ENCODE measurements at places on chromosomes 1 and 21.
A peak's percentile ranks its signal among the peaks of the same experiment; 100 is the strongest.

DNA sequence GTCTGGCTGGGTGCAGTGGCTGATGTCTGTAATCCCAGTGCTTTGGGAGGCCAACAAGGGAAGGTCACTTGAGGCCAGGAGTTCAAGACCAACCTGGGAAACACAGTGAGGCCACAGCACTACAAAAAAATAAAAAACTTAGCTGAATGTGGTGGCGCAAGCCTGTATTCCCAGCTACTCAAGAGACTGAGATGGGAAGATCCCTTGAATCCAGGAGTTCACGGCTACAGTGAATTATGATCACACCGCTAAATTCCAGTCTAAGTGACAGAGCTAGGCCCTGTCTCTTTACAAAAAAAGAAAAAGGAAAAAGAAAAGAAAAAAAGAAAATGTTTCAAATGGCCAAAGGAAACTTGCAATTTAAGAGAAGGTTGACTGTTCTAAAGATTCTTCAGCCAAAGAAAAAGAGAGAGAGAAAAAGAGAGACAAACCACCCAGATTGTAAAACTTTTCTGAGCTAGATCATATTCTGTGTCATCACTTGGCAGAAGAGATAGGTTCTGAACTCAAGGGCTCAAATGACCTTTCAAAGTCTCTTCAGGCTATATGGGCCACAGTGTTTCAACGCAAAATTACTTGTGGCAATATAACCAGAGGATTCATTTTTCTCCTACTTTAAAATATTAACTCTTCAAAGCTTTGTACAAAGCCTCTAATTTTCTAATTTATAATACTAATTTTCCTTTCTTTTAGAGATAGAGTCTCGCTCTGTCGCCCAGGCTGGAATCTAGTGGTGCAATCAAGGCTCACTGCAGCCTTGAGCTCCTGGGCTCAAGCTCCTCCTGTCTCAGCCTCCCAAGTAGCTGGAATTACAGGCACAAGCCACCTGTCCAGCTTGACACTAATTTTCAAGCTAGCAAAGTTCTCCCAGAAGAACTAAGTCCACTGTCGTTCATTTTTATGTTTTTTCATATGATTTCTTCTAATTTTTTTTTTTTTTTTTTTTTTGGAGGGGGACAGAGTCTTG lies 20.5 kb downstream of the ARID4B start:
- DNase-seq = no peak

GRCh38 chr1:243345205-243345604 lies 89.4 kb downstream of the SDCCAG8 start:
- no peak for DNase-seq

DNA sequence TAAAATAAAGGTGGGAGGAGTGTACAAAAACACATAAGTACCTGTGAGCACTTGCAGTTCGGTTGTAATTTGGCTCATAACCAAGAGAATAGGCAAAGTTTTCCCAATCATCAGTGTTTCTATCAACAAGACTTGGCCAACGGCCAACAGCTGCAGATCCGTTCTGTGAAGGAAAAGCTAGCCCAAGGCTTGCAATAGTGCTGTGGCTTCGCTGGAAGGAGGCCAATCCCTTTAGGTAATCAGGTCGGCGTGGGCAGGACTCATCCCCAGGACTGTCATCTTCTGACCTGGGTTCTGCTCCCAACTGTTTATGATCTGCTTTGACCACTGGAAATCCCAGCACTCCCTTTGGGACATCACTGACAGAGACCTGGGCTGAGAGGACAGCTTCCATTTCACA lies 107.8 kb downstream of the LYST start:
- DNase-seq = no peak

GRCh38 chr1:241413974-241414373 lies 57.0 kb upstream of the RGS7 start:
- no peak for DNase-seq

- DNase-seq = no peak
These were observed 151.7 kb upstream of the NEGR1 start for GRCh38 chr1:72434070-72434469.

DNA sequence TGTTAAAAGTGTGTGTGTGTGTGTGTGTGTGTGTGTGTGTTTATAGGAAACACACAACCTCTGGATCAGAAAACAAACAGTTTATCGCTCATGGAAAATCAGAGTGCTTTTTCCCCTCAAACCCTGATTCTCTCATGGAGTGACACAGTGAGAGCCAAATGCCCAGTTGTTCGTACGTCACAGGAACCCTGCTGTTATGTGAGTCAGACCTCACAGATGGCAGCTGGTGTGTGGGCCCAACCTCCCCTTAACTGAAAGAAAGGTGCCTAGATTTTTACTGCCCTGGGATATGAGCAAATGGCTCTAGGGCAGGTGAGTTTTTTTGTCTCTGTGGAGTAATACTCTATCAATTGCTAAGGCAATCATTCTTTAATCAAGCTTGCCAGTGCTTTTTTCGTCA lies 1788.1 kb downstream of the BRINP3 start:
- no peak for DNase-seq

DNA sequence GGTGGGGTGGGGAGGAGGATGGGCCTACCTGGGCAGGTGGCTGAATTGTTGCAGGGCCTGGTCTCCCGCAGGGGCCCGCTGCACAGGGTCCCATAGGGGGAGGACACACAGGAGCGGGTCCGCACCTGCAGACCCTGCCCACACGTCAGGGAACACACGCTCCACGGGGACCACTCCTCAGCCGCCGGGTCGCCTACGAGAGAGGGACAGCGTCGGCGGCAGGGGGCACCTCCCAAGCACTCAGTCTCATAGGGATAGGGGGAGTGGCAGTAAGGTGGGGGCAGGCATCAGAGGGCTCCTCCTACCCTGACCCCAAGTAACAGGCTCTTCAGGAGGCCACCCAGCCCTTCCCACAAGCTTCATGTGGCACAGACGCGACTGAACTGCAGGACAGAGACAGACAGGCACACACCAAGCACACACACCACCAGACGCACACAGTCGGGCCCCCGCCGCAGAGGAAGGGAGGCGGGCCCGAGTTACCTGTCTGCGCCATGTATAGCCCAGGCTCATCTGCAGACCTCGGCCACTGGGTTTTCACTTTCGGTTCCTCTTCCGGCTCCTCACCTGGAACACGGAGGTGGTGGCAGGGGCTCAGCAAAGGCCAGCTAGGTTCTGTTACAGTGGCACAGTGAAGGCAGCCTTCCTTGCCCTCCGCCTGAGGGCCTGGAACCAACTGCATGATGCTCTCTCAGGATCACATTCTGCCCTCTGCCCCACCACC lies 19.8 kb downstream of the ADGRB2 start:
- no peak for DNase-seq

GRCh38 chr21:18518054-18518481 lies 114.5 kb upstream of the TMPRSS15 start:
- no peak for DNase-seq

- DNase-seq = no peak
These were observed 2.0 kb downstream of the POLR3C start for GRCh38 chr1:145826030-145826429.

- DNase-seq = no peak
These were observed 480.4 kb upstream of the USP24 start for GRCh38 chr1:55695552-55695951.

GRCh38 chr21:41712201-41712600 lies 54.7 kb downstream of the RIPK4 start:
- no peak for DNase-seq

DNA sequence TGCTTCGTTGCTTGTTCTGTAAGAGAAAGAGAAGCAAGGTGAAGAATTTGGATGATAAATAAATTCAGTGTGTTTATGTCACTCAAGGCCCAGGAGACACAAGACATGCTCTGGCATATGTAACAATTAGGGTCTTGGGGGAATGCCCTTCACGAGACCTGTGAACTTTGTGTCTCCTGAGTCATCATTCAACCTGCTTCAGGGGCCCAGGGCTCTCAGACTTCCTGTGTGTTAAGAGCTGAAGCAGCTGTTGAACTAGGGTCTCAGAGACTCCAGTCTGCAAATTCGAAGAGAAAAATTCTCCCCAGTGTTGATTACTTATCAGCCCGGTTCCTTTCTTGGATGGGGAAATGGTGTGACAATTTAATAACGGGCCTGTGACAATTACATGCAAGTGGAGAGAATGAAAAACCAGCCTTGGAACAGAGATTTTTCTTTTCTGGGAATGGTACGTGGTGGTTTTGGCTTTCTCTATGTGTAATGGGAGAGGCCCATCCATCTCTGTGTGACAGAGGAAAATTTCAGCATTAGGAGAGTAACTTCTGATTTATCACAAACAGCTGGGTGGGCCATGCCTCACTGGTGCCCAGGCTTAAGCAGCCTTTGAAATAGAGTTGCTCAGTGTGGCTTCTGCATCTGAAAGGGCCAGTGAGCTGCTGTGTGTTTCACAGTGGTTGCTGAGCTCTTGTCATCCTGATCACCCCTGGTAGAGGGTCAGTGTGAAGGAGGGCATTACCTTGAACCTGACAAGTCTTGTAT lies 22.4 kb downstream of the HUNK start:
- no peak for DNase-seq

DNA sequence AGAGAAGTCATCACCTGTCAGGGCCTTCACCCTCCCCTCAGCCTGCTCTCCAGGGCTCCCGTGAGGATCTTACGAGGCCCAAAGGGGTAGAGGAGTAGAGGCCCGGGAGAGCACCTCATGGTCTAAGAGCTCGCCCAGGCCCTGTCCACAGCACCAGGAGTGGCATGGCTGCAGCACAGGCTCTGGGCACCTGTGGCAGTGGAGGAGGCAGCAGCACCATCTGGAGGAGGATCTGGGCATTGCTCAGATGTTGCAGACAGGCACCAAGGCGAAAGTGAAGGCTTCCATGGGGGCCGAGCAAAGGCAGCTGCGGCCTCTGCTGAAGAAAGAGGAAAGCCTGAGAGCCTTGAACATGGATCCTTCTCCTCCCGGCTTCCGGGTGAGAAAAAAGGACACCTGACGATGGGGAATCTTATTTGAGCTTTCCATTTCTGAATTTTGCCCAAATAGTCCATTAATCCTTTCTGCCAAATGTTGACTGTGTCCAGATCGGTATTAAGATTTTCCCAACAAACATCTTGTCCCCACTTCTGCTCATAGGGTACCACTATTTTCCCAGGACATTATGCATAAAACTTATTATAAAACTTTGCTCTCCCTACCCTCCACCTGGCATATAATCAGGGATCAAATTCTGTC lies 604.7 kb downstream of the PTPRC start:
- no peak for DNase-seq

- no peak for DNase-seq
These were observed 336.0 kb upstream of the NFIA start for GRCh38 chr1:60746278-60746791.

DNA sequence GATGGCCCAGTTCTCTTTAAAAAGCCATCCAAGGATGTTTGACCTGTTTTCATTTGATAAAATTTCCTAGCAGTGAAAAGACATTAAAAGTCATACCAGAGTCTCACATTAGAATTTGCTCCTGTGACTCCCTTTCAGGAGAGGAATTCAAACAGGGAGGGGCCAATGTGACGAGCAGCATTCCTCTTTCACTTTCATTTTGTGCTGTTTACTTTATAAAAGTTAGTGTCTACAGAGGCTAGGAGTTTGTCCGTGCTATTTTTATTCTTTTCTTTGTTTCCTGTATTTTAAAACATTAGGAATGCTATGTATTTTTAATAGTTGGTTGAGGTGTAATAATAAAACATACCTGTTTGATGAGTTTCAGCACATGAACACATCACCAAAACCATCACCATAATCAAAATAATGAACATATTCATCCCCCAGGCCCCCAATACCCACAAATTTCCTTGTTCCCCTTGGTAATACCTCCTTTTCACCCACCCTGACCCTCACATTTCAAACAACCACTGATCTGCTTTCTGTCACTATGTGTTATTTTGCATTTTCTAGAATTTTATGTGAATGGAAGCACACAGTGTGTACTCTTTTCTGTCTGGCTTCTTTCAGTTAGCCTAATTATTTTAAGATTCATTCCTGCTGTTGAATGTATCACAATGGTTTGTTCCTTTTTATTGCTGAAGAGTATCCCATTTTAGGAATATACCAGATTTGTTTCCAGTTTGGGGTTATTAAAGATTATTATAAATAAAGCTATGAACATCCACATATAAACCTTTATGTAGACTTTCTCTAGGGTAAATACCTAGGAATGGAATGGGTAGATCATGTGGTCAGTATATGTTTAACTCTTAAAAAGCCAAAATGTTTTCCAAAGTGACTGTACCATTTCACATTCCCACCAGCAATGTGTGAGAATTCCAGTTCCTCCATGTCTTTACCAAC lies 129.5 kb downstream of the TENT5C start:
- no peak for DNase-seq

DNA sequence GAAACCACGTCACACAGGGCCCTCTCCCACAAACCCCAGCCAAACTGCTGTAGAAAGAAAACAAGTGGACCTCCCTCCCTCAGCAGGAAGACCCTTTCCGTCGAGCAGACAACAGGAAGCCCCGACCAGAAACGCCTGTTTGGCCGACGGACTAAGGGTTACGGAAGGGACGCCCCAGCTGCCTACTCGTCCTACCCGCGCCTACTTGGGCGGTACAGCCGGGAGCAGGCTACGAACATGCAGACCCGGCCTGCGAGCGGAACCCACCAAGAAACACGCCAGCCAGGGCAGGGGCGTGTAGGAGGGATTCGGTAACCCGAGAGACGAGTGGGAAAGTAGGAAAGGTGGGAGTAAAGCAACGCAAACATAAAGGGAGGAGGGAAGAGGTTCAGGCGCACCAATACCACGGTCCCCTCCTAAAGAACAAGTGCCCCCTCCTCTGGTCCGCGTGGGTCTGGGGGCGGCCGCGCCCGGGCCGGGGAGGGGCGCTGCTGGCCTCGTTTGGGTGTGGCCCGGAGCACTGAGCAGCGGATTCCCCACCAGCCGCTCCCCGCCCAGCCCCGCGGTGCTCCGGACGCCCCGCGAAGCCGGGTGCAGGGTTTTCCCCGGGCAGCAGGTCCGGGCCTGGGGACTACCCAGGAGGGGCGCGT lies 450 bp downstream of the S100A10 start:
- no peak for DNase-seq

GRCh38 chr1:41670217-41670957 lies 185.9 kb upstream of the EDN2 start:
- no peak for DNase-seq

- DNase-seq = no peak
These were observed 41.5 kb downstream of the STYXL2 start for GRCh38 chr1:167135281-167135840.

DNA sequence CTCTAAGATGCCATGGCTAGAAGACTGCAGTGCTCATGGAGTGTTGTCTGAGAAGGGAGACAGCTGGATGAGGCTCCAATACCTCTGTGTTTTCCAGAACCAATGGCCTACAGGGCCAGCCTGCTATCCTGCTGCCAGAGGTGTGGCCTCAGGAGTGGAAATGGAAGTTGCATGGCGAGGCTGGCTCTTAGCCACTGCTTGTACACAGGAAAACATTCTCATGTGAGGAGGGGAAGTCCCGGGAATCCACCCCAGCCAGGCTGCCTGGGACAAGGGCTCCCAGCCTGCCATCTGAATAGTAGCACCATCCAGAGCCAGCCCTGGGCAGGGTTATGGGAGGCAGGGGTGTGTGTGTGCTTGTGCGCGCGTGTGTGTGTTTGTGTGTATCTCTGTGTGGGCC lies 56.5 kb downstream of the SDC3 start:
- DNase-seq = peak; percentile 6
